ENCODE measurements at places on chromosomes 5 and 9.
A peak's percentile ranks its signal among the peaks of the same experiment; 100 is the strongest.

GRCh38 chr9:72156586-72156985 lies 7.3 kb downstream of the GDA start:
- DNase-seq = no peak

DNA sequence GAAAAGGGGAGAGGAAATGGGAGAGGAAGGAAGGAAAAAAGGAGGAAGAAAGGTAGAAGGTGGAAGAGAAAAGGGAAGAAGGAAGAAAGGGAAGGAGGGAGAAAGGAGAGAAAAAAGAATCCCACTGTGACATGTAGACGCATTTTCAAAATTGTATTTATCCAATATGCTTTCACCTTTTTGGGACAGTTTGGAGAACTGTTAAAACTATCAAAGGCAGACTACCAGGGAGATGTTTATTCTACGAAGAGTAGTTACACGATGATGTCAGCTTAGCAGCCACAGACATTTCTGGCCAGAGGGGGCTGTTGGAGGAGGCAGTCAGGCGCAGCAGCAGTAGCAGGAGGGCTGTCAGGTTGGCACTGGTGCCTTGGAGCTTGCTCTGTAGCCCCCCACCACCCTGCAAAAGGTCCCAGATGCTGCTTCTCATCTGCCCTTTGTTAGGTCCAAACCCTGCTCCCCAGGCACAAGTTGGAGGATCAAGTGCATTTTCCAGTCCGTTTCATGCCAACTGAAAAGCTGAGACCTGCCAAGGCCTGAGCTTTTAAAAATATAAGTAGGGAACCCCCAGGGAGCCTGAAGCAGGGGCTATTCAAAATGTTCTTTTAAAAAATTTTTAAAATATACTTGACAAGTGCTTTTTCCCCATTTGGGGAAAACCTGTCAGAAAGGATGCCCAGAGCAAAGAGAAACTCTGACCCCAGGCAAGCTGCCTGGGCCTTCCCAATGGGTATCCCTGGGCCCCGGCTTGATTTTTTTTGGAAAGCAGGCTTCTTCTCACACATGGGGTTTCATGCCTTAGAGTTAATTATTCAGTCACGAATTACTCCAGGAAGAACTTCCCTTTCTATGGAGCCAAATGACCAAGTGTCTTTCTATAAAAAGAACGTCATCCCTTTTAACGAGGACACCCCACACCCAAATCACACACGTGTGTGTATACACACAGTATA lies 203.3 kb downstream of the SLIT3 start:
- no peak for DNase-seq

- no peak for DNase-seq
Measured at GRCh38 chr5:172501708-172502320, 47.5 kb upstream of the SH3PXD2B start.

DNA sequence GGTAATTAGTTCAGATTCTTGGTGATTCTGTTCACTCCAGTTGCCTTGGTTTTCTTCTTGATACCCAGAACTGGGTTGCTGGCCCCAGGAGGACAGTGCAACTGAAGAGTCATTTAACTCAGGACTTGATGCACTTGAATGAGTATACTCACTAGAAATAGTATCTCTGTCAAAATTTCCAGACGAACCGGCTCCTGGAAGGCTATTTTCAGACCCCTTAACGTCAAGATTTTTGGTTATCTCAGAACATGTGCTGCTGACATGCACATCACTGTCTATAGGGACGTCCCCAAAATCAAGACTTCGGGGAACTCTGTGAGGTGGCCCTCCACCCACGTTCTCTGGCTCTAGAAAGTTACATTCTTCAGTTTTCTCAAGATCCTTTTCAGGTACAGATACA lies 56.7 kb upstream of the PCA3 start:
- DNase-seq = no peak

- DNase-seq = no peak
Measured at GRCh38 chr9:109329638-109330258, 8.9 kb upstream of the EPB41L4B start.

GRCh38 chr9:28600226-28600625 lies 1026.9 kb upstream of the C9orf72 start:
- no peak for DNase-seq

- DNase-seq = no peak
Measured at GRCh38 chr9:1938135-1938534, 77.0 kb upstream of the SMARCA2 start.

DNA sequence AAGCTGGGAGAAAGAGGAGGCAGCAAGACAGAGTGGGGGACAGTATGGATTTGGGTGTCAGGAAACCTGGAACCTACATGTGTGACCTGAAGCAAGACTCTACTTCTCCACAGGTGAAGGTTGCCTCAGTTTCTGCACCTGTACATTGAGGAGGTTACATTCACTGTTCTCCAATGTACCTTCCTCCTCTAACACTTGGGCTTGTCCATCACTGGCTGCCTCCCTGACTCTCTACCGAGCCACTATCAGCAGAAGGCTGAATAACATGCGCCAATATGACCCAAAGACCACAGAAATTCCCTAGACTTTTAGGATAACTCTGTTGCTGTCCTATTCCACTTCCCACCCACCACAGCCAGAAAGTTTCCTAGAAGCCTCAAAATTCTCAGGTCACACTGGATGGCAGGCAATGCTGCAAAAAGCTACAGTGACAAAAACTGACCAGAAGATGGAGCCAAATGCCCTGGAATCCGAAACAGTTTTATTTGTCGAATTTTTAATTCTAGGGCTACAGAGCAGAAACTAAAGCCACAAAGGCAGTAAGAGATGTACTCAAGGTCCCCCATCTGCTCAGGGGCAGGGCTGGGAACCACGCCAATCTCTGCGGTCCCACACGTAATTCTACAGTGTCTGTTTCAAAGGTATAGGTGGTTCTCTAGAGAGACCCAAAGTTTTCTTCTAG lies 64.4 kb downstream of the FAM114A2 start:
- peak; percentile 77 for DNase-seq

DNA sequence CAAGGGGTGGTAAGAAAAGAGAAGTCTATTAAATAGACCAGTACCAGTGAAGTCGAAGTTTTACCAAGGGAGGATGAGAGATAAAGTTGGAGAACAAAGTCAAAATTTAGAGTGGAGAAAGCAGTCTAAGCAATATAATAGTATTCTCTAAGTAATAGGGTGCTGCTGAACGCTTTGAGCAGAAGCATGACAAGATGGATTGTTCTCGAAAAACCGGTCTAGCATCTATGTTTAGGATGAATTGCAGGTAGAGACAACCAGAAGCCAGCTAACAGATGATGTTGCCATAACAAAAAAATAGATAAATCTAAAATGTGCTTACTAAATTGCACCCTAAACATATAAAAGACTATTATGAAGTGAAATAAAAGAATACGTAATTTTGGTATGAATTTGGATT lies 237.0 kb downstream of the PRELID2 start:
- no peak for DNase-seq

DNA sequence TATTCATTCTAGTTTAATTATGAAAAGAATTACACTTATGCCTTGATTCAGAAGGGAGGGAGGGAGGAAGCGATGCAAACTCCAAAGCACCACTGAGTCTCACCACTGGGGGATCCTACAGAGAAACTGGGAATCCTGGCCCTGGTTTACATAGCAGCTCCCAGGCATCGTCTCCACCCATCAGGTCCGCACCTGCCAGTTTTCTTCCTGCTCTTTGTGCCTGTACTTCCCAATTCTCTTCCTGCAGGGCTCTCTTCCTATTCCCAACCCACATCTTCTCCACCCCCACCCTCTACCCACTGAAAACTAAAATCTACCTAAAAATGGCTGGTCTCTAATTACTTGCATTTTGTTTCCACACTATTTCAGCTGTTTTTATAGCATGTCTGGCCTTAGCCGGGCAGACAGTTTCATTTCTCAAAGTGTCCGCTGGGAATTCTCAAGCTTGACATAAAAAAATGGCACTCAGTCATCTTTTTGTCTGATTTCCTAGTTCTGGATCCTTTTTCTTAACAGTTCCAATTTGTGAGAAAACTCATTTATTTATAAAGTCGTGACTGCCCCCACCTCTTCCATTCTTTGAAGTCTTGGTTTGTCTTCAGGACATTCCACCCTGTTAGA lies 1.6 kb upstream of the TNIP1 start:
- peak; percentile 37 for DNase-seq

GRCh38 chr9:137293482-137294090 lies 8.5 kb downstream of the NRARP start:
- DNase-seq = no peak

DNA sequence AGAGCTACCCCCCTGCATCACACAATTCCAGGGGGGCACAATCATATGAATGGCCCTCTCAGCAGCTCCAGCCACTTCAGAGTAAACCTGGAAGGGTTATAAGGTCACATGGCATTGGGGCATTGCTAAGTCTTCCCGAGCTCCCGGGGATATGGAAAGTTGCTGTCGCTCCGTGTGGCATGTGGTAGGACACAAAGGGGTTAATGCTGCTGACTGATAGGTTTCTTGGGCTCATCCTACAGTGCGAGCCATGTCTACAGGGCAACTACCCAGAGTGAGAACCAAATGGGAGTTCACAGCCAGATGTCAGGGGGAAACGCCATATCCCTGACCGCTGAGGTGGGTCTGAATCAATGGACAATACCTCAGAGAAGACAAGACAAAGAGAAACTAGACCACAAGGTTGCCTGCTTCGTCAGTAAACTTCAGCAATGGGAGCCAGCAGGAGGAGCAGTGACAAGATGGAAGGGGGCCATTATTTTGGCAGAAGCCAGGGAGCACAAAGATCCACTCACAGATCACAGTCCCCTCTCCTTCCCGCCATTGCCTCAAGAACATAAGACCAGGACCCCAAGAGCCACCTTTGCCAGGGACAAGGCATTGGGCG lies 52.4 kb upstream of the SHISAL2B start:
- DNase-seq = no peak

GRCh38 chr5:35158622-35159369 lies 71.5 kb downstream of the PRLR start:
- no peak for DNase-seq

- DNase-seq = no peak
Measured at GRCh38 chr5:143576711-143577484, 173.4 kb upstream of the NR3C1 start.

DNA sequence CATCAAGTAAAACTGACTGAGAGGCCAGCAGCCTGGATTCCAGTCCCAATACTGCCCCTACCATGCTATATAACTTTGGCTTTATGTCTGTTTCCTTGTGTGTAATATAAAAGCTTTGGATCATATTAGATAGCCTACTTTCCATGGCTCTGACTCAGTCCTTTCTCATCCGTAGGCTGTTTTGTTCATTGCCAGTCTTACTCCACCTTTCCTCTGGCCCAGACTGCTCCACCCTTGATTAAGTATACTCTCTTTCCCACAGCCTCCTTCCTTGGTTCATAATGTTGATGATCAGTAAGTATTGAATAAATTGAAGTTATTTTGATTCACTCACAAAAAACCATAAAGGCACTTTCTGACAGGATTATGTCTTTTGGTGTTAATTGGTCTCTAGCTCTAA lies 1.5 kb upstream of the MRPS30 start:
- DNase-seq = no peak

DNA sequence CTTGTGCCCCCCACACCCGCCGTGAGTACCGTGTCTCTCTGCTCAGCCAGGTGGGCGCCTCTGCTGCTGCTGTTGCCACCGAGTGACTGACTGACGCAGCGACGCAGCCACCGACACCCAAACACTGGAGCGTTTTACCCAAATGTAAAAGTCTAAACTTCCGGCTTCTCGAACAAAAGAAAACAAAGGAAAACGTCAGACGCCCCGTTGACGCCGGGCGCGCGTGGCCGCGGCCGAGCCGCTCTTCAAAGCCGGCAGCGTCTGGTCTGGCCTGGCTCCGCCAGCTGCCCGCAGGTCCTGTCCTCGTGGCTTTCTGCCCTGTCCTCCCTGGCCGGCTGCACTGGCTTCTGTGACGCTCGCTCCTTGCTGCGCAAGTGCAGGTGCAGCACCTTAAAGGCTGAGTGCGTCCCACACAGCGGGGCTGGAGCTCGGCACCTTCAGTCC lies 41.4 kb upstream of the CLPTM1L start:
- peak; percentile 44 for DNase-seq

- DNase-seq = no peak
Measured at GRCh38 chr9:134053941-134054761, 13.7 kb downstream of the BRD3 start.

GRCh38 chr9:18730241-18730640 lies 256.3 kb downstream of the ADAMTSL1 start:
- DNase-seq = no peak

- DNase-seq = no peak
Measured at GRCh38 chr9:592225-592624, 249.3 kb upstream of the DMRT1 start.

DNA sequence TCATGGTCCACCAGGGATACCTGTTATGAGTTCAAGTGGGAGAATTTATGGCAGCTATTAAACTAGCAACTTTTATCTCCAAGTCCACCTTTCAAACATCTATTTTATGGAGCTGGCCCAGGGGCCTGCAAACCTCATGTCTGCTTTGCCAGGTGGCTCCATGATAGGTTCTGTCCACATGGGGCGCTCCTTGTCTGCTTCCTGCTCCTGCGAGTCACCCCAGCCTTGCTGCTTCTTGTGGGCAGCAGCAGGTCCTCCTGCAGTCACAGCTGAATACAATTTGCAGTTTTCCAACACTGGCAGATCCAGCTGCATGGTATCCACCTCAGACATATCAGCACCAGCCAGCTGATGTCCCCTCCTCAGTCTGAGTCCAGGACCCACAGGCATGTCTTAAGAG lies 39.6 kb upstream of the FRRS1L start:
- peak; percentile 12 for DNase-seq

DNA sequence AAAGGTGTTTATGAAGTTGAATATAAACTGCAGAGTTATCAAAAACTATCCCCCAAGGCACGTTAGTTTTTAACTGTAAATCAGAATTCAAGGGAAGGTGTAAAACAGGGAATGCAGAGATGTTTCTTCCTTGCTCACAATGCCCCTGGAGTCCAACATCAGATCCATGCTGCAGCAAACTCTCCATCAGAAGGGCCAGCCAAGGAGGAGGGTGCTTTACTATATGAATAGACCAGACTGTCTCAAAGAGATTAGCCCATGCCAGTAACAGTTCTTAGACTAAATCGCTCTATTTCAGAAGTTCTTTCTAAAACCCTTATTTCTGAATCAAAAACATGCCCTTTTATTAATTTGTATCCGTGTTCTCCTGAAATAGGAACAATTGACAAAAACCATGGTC lies 362.8 kb upstream of the RPS23 start:
- no peak for DNase-seq

GRCh38 chr5:68086857-68087256 lies 128.7 kb upstream of the PIK3R1 start:
- DNase-seq = no peak

- DNase-seq = peak; percentile 68
Measured at GRCh38 chr9:10268531-10269485, 344.0 kb downstream of the PTPRD start.

Measured in hematopoietic multipotent progenitor cell treated with erythropoietin and hydrocortisone succinate and interleukin-3 and kit ligand, for 8 days (in vitro differentiated cells).